AG10803 (cell line): ENCODE measurements at places on chromosomes 13 and 19.

DNA sequence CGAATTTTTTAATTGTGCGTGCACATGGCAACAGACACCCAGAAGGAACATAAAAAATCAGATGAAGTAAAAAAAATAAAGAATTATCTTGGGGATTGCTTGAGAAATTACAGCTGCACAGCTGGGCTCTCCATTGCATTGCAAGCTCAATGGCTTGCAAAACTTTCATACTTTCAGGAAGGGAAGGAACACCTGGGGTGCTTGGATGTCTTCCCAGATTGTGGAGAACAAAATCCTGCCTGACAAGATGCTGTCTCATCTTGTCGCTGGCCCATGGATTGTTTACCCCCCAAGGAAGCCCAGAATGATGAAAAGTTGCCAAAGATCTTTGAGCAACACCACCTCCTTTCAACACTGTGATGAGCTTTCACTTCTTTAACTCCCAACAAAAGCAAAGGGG is 11.0 kb upstream of the CASP14 start:
- peak; percentile 9 for DNase-seq

DNA sequence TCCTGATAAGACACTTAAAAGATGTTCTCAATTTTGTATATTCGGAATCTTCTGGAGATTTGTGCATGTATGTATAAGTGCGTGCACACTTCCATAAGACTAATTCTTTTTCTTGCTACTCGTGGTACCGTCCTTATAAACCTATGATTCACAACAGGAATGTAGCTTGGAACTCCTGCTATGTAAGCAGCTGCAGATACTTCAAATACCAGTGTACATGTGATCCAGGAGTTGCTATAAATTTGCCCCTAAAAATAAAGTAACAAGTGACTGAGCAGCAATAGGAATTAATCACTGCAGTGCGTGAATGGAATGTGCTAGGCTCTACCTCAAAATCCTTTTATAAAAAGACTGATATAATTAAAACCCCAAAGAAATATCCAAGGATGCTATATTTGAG is 214.9 kb downstream of the KLF5 start:
- peak; percentile 91 for DNase-seq

DNA sequence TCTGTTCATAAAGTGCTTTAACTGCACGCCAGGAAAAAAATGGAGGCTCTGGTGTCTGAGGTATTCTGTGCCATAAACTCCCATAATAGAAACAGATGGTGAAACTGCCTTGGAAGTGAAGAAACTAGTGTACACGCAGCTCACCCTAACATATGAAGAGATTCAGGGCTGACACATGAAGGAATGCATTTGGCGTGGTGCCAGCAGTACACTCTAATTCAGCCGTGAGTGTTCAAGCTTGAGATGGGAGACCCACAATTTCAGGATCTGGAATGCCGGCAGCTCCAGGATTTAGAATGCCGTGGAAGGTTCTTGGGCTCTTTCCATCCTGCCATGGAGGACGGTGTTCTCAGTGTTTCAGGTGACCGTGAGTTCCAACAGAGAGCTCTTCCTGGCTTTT is 478.4 kb downstream of the TSHZ3 start:
- peak; percentile 9 for DNase-seq

GRCh38 chr19:39099341-39099740 is 15.2 kb downstream of the ACP7 start:
- no peak for DNase-seq
